ENCODE measurements at places on chromosomes 1 and 21.

- peak; percentile 56 for DNase-seq
Observed at GRCh38 chr1:58401991-58402390, 144.5 kb downstream of the OMA1 start.

GRCh38 chr1:183553764-183554163 is 36.5 kb downstream of the NCF2 start:
- DNase-seq, result no peak

DNA sequence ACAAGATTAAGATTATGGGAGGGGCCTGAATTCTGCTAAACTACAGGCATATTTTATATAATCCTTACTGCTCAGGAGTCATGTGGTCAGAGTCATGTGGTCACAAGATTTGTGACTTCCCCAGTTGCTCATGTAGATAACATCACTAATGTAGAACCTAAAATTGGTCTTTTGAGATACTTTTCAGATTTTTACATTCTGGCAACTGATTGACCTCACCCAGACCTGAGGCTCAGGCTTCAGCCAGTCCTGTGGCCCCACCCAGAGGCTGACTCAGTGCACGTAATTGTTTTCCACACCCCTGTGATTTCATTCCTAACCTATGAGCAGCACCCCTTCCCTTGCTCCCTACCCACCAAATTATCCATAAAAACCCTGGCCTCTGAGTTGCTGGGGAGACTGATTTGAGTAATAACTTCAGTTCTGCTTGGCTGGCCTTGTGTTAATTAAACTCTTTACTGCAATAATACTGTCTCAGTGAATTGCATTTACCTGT is 41.7 kb upstream of the ZNF326 start:
- peak; percentile 99 for DNase-seq

DNA sequence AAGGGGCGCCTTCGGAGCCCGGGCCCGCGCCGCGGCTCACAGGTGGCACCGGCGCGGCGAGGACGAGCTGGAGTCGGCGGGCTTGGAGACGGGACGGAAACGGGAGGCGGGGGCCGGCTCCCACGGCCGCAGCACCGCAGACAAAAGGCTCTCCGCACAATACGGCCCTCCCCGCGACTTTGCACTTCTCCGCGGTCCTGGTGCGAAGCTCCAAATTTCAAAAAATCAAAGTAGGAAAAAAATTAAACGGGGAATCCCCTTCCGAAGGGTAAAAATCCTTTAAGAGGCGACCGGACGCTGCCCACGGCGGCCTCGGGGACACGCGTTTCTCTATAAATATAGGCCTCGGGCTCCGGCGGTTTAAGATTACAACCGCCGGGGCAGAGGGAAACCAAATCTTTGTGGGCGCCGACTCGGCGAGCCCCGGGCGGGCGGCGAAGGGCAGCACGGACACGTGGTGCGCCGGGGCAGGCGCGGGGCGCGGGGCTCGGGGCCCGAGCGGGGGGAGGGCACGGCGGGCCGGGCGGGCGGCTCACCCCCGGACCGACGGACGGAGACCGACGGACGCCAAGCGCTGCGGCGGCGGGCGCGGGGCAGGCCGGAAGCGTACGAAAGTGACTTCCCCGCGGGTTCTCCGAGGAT is 453 bp downstream of the PABPC4 start:
- DNase-seq, result peak; percentile 51

- DNase-seq, result no peak
Observed at GRCh38 chr1:161921990-161922389, 101.7 kb downstream of the OLFML2B start.

DNA sequence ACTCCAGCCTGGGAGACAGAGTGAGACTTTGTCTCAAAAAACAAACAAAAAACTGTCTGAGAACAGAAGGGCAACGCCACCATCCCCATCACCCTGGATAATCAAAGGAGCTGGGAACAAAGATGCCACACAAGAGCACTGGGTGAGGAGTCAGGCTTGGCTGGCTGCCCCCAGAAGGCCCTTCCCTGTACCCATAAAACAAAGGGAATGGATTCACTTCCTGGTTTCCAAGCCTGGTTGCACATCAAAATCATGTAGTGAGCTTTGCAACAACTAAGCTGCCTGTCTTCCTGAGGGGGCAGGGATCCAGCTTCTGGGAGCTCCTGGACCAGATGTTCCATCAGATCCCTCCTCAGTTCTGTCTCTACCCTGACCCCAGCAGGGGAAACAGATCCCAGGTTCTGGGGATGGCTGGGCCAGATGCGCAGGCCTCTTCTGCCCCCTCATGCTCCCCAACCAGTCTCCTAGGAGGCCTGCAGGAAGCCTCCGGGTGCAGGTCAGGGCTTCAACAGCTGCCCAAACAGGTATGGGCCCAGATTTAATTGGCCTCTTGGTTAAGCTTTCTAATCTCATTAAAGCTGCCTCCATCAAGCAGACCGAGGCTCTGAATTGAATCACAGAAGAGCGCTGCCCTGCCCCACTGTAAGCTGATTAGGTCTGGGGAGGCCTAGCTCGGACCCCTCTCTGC is 97.8 kb downstream of the MRPL37 start:
- DNase-seq, result no peak

DNA sequence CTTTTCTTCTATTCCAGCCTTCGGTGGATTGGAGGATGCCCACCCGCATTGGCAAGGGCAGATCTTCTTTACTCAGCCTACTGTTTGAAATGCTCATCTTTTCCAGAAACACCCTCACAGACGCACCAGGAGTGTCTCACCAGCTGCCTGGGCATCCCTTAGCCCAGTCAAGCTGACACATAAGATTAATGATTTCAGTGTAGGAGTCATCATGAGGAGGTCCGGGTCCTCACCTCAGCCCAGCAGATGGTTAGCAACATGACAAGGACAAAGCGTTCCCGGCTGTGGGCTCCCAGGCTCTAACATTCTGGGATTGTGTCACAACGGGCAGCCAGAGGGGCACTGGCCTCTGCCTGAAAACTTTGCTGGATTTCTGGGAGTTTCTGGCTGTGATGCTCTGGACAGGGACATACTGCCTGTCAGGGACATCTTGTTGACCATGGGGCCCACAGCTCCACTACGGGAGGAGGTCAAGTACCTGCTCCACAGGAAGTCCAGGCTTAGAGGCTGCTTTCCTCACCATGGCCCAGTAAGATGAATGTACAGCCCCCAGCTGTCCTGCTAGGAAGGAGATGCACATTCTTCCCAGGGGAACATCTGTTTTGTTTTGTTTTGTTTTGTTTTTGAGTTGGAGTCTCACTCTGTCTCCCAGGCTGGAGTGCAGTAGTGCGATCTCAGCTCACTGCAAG is 204.0 kb upstream of the COA6 start:
- no peak for DNase-seq

DNA sequence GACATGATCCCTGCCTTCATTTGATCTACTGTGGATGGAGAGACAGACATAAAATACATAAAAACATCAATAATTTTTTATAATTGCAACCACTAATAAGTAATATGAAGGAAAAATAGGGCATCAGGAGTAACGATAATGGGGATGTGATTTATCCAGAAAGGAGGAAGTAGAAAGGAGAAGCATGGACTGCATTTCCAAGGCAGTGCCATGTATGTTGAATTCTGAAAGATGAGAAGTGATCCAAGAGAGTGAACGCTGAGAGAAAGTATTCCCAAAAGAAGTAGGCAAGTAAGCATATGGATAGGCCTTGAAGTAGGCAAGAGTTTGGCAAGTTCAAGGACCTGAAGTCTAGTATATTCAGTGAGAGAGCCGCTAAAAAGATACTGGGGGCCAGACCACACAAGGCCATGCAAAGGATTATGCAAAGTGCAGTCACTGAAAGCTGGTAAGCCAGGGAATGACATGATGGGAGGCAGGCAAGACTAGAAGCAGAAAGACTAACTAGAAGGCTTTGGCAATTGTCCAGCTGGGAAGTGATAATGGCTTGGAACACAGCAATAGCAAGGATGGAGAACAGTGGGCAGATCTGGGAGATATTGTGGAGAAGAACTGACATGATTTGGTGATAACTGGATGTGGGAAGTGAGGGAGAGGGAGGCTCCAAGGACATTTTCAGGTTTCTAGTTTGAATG is 85.9 kb downstream of the TM2D1 start:
- no peak for DNase-seq

GRCh38 chr21:36504067-36505058 is 24.4 kb upstream of the CLDN14 start:
- peak; percentile 41 for DNase-seq

DNA sequence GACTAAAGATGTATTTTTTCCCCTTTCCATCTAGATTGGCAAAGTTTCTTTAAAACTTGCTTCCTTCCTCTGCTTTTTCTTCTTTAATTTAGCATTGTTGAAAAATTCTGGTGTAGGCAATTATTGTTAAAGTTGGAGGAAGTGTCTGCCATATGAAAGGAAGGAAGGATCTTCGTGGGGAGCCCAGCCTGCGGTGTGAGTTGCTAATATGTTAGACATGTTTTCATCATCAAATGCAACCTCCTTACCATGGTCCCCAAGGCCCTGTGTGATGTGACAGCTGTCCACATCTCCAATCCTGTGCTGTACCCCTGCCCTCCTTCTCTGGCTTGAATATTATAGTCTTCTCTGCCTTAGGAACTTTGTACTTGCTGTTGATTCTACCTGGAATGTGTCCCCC is 81.0 kb upstream of the ZBTB18 start:
- no peak for DNase-seq

GRCh38 chr1:116165572-116165971 is 54.4 kb downstream of the MAB21L3 start:
- no peak for DNase-seq

GRCh38 chr1:115764541-115764940 is 4.0 kb downstream of the CASQ2 start:
- DNase-seq, result peak; percentile 31

DNA sequence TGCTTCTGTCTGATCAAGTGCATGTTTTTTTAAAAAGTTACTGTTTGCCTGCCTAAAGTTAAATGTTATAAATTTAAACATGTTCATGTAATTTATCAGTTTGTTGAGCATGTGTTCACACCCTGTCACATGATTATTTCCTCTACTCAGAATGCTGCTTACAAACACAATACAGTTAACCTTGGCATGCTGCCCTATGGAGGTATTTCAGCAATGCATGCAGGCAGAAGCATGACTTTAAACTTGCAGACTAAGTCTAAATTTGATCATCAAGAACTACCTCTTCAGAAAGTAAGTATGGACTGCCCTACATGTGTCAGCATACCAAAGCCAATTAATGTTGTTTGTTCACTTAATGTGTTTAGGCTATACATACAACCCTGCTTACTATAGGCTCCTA is 161.6 kb downstream of the LRRC40 start:
- peak; percentile 74 for DNase-seq

DNA sequence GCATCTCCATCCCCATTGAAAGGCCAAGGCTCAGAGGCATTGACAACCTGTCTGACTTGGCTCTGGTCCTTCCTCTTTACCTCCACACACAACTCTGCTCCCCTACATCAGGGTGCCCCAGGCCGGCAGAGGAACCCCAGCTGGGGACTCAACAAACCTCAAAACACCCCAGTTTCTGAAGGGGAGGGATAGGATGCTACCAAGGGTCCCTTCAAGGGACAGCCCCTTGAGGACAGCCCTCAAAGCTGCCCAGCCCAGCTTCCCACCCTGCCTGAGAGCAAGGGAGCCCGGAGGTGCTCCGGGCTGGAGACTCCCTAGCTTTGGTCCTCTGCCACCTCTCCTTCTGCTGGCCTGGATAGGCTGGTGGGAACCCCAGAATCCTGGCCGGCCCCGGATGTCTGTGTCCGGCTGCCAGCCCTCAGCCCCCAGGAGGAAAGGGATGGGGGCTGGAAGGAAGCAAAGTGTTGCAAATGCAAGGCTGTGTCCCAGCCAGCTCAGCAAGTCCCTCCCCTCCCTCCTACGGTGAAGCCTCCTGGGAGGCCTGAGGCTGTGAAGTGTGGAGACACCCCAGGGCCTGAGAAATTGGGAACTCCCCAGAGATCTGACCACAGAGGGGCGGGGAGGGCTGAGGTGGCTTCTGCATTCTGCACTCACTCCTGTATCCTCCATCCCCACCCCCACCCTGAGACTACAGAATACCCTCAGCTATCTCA is 1.1 kb upstream of the MARCKSL1 start:
- DNase-seq, result peak; percentile 83

GRCh38 chr1:13771745-13772144 is 71.8 kb downstream of the PRDM2 start:
- no peak for DNase-seq

DNA sequence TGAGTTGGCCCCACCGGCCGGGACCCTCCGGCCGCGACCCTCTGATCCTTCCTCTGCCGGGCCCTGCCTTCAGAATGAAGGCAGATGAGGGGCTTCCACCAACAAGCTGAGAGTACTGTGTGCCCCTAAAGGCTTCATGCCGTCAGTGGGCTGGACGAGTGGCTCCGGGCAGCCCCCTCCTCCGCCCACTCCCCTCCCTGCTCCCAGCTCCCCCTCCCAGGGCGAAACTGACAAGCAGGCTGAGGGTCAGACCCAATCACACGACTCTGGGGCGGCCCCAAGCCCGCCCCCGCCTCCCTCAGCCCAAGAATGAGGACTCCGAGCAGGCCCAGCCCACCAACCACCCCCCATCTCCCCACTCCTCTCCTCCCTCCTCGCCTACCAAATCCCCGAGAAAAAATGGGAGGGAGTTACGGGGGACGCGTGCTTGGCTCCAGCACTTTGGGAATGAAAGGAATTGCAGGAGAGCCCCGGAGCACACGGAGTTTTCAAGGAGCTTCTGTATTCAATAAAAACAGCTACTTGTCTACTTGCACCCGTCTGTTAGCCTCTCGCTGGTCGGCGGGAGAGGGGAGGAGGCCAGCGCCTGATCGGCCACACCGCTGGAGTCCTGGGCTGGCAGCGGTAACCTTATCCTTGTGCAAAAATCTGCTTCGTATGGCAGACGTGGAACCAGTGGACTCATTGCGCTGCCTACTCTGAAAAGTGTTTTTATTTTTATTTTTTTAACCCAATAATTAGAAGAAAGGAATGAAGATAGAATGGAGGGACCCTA is at the start of gene COL11A1:
TSS of gene COL11A1 (minus strand) at position 147 of the 775 bp plus-strand sequence. CDS start 344 bp downstream, outside the sequence.
- peak; percentile 2 for DNase-seq

DNA sequence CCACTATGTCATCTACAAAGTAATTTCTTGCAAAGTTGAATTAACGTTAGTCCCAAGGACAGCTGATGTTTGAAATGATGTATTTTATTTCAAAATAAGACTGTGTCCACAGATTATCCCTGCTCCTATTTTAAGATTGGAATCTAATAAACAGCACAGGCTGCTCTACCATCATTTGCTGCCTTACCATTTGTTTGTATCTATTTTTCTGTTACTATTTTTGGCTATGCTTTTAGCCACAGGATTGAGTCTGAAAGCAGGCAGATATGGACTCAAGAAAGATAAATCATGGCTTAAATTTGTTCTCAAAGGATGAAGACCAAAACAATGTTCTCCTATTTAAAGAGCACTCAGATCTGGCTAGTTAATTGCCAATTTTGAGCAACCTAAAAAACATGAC is 105.3 kb downstream of the RGS2 start:
- DNase-seq, result no peak

- DNase-seq, result no peak
Observed at GRCh38 chr1:96837781-96838216, 116.2 kb downstream of the PTBP2 start.

GRCh38 chr1:177558372-177558771 is 387.6 kb downstream of the BRINP2 start:
- no peak for DNase-seq
